ENCODE measurements at places on chromosomes 1 and 21. TPM values are rescaled to one million over a fixed set of nuclear protein-coding genes. Genes with fewer than 3 reads are reported as not detected.

Gene S100A6
- 315 TPM for total RNA-seq

Gene CD53
- total RNA-seq = 58.8 TPM

Gene RAD54L
- not detected for total RNA-seq

Gene RGS13
- total RNA-seq = not detected

Gene PRELP
- total RNA-seq = 115 TPM

Gene CHI3L2
- 3.9 TPM for total RNA-seq

Gene ALDH4A1
- total RNA-seq = 96.8 TPM

Gene SEMA4A
- 14.2 TPM for total RNA-seq

Gene DNAI4
- total RNA-seq = 6.0 TPM

DNA sequence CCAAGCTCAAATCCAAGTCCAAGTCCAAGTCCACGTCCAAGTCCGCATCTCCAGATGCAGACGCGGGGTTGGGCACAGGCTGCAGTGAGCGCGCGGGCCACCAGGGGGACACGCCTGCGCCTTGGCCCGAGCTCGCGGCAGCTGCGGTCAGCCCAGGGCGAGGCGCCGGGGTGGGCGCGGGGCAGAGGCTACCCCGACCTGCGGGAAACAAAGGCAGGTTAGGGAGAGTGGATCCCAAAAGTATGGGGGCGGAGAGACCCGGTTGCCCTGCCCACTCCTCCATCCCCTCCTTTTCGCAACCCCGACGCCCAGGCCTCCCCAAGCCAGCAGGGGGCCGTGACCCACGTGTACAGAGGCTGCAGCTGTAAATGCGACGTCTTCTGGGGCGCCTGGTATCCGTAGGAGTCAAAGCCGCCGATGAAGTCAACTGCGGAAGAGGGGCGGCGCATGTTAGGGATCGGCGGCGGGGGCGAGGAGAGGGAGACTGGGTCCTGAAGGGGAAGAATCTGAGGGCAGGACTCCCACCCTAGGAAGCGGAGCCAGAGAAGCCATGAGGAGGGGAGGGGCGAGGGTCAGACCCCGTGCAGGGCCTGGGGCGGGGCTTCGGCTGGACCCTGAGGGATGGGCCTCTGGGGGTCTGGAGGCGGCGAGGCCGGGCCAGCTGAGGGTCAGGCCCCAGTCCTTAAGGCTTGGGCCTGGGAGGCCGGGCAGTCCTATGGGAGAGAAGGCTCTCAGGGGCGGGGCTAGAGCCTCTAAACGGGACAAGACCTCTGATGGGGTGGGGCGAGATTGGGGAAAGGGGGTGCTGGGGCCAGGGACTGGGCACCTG, 58.0 kb downstream of the NKAIN1 start:
- DNase-seq = no peak

- no peak for DNase-seq
These were observed 440 bp upstream of the LENEP start for GRCh38 chr1:154992721-154993571.

- no peak for DNase-seq
These were observed 21.3 kb downstream of the GPR52 start for GRCh38 chr1:174469052-174469451.

GRCh38 chr1:21816602-21817302, 4.7 kb downstream of the LDLRAD2 start:
- no peak for DNase-seq

DNA sequence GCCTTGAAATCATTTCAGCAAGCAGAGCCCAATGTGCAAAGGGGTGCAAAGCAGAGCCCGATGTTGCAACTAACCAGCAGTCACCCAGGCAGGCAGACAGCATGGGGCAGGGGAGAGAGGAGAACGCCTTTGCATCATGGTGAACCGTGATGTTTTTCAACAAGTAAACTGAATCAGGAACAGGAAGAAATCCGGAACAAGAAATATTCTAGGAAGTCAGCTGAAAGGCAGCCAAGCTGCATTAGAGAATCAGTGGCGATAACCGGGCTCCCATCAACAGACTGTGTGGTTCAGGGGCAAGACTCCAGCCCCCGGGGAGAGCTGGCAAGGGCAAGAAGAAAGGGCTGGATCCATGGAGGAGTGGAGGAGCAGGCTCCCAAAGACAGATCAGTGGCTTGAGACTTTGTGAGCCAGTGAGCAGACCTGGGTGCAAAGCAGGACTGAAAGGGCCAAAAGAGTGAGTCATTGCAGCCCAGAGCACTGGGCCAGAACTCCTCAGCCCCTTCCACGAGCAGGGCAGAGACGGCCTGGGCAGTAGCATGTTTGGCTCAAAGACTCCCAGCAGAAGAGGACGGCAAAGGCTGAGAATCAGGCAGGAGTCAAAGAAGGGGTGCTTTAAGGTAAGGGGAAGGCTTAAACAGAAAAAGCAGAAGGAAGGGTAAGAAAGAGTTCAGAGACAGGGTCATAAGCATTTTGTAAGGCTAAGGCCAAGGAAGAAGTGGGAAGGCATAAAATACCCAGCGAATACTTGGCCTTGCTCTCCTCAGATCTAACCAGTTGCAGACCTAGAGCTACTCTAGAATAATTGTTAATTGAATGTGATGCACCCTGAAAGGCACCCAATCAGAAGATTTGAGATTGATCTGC, 155.0 kb downstream of the SETD4 start:
- no peak for DNase-seq

DNA sequence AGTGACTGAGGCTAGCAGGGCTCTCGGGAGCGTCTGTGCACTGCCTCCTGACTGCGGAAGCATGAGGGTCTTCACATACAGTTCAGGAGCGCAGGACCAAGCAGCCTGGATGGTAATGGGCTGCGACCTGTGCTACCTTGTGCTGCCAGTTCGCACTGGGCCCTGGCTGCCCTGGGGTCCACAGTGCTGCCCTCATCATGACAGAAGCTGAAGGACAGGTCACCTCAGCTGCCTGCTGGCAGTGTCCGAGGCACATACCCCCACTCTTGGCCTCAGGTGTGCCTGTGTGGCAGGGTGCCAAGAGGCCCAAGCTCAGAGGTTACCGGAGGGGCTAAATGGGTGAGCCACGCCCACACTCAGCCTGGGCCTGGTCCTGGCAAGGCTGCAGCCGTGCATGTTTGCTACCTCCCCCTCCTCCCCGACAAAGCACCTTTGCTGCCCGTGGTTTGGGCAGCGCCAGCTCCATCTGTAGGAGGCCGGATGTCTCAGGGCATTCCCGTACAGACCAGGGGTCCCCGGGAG, 4.4 kb downstream of the JMJD4 start:
- DNase-seq = no peak

- no peak for DNase-seq
These were observed 11.3 kb downstream of the LRRC47 start for GRCh38 chr1:3785045-3785444.

GRCh38 chr1:205535096-205535495, 30.6 kb downstream of the CDK18 start:
- DNase-seq = no peak

DNA sequence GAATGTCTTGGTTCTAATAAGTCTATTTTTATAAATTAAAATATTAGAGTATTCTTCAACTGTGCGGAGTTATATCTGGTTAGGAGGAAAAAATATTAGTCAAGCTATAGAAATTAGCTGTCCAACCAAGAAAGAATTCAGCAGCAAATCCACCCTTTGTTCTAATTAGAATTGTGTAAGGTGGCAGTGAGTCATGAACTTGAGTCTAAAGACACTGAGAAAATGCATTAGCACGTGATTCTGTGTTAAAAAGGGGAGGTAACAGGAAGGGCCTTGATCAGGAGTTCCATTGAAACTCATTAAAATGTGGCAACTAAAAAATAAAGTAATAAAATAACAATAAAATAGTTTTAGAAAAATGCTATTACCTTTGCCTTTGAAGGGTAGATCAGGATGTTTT, 398.2 kb upstream of the RGS18 start:
- no peak for DNase-seq

DNA sequence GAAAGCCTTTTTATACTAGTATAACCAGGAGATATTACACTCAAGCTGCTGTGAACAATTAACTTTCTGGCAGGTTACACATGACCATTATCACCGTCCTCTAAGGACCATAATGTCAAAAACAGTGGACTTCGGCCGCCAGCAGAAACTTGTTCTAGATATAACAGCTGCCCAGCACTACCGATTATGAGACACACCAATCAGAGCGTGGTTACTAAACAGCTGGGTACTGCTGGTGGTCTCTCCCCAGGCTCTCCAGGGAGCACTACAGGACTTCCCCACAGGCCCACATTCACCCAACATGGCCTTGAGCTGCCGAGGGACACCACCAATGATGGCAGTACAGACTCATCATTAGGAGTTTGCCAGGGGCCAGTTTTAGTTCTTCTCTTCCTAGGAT, 57.9 kb upstream of the CTBS start:
- DNase-seq = no peak

DNA sequence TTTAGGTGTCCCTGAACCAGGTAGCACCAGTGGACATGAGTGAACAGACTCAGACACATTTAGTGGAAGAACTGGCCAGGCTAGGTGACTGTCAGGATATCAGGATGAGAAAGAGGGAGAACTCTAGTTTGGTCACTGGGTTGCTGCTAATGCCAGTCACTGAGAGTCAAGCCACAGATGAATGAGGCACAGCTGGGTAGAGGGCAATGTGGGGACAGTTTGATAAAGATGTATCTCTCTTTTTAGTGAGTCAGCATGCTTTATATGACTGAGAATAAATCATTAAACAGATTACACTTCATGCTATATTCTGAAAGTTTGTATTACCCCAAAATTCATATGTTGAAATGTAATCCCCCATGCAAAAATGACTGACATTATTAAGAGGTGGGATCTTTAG, 87.1 kb downstream of the SELENOF start:
- DNase-seq = no peak

GRCh38 chr1:43358121-43358745, 548 bp upstream of the CDC20 start:
- DNase-seq = no peak

- DNase-seq = no peak
These were observed 4.1 kb upstream of the PCP4 start for GRCh38 chr21:39863111-39863510.

DNA sequence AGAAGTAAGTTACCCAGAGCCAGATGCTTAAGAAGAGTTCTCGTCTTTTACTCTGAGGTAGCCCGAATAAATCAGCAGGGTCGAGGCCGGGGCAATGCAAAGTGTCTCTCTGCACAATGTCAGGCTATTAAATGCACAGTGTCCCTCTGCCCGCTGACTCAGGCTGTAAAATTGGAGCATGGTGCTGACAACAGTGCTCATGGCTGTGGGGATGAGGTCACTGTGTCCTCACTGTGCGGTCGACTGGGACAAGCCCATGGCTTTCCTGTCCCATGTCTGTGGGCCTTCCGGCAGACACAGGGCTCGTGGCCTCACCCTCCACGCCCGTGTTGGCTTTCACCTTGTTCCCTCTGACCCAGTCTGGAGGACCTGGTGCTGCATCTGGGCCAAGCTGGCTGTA, 14.6 kb upstream of the SLC2A1 start:
- no peak for DNase-seq

- DNase-seq = peak; percentile 7
These were observed 8.0 kb downstream of the C1orf35 start for GRCh38 chr1:228095161-228095560.

- no peak for DNase-seq
These were observed 260.9 kb downstream of the LTN1 start for GRCh38 chr21:28731700-28732321.

GRCh38 chr1:7098641-7099040, 313.4 kb downstream of the CAMTA1 start:
- DNase-seq = no peak

- DNase-seq = no peak
These were observed 5.9 kb downstream of the MX1 start for GRCh38 chr21:41431788-41432548.

- DNase-seq = no peak
These were observed 208.1 kb upstream of the VAMP3 start for GRCh38 chr1:7562729-7563605.

- no peak for DNase-seq
These were observed 26.3 kb upstream of the SLC5A9 start for GRCh38 chr1:48196237-48196636.

DNA sequence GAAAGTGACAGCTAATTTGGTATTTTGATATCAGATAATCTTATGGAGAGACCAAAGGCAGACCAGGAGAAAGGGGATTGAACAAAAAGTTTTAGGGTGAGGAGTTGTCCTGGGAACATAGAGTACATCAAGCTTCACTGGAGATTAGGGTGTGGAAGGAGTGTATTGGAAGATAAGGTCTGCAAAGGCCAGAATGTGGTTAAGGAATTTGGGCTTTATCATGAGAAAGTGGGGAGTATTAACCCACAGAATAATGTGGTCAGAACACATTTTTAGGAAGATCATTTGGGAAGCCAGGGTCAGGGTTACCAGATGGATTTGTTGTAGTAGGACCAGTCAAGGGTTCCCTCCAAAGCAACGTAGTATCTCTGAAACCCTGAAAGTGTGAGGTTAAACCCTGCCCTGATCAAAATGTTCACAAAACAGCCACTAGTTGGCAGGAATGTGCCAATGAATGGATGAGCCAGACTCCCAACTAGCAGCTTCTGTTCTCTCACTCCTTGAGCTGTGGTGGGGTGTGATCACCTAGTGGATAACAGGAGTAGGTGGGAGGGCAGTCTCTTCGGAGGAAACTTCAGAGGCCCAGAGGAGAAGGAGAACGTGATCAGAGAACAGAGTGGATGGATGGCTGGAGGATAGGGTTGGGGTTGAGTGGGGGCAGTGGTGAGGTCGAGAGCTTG, 35.8 kb downstream of the SLC2A1 start:
- no peak for DNase-seq

DNA sequence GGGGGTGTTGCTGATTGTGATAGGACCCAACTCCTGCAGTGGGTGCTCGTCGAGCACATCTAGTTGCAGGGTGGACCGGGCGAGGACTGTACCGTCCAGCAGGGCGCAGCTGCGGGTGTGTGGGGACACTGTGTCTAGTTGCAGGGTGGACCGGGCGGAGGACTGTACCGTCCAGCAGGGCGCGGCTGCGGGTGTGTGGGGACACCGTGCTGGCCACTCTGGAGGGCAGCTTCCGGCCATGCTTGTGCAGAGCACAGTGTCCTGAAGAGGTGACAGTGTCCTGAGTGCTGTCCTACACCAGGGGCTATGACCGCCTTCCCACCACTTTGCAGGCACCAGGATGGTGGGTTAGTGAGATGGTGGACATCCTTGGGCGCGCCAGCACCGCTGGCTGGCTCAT, 4.6 kb upstream of the TRPM2 start:
- DNase-seq = no peak

Measured in omental fat pad (tissue), 4 donors.